ENCODE measurements at places on chromosomes 4 and X.

GRCh38 chr4:92101737-92102172 lies 202.0 kb upstream of the GRID2 start:
- no peak overlapping the region for H3K4me3 ChIP-seq
- DNase-seq = no peak
- no peaks in the 10 kb centered on the region for H3K36me3 ChIP-seq
- peaks cover 16% of the 10 kb centered on the region for H3K4me1 ChIP-seq
- H3K27me3 ChIP-seq = no peaks in the 10 kb centered on the region

DNA sequence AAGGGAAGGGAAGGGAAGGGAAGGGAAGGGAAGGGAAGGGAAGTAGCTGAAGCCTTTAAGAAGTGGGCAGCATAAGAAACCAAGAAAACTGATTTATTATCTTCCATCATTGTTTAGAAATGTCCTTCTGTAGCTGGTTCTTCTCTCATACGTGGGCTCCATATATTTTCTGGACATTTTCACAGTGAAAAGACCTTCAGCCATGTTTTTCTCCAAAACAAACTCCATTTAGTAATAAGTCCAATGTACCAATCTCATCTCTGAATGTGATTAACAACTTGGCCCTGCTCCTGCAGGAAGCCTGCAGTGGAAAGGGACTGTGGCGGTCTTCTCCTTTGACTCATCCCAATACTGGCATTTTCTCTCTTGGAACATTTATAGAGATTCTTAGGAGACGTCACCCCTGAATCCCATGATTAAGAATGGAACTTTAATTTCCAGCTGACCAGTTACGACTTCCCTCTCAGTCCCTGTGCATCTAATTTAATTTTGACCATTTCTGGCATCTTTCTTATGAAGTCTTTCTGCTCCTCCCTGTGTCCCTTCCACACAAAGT lies 96.6 kb upstream of the GUCY1A1 start:
- no peaks in the 10 kb centered on the region for H3K27me3 ChIP-seq
- no peaks in the 10 kb centered on the region for H3K4me1 ChIP-seq
- no peaks in the 10 kb centered on the region for H3K36me3 ChIP-seq
- H3K27ac ChIP-seq = no peak overlapping the region

DNA sequence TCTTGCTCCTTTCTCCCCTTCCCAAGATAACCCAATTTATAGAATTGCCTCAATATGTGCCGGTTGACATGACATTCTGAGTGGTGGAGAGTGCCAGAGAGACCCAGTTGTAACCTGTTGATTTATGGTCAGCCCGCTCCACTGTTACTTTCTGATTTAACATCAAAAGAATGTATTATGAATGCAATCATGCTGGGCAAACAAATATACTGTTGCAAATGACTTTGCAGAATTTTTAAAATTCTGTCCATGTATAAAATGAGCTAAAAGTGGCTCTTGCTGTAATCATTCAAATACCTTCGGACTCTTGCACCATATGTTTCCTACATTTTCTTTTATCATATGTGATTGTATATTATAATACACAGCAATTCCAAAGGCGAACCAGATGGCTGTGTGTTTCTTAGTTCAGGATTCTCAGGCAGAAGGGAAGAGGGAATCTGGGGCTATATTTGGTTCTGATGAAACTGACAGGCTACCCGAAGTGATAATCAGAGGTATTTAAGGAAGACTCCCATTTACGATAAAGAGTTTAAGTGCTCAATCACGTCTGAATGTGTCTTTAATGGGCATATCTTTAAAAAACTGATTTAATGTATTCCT lies 131.7 kb downstream of the CLCN4 start:
- H3K4me1 ChIP-seq = no peaks in the 10 kb centered on the region
- no peak overlapping the region for H3K4me3 ChIP-seq
- H3K27ac ChIP-seq = no peak overlapping the region
- H3K36me3 ChIP-seq = no peaks in the 10 kb centered on the region
- H3K27me3 ChIP-seq = no peaks in the 10 kb centered on the region

DNA sequence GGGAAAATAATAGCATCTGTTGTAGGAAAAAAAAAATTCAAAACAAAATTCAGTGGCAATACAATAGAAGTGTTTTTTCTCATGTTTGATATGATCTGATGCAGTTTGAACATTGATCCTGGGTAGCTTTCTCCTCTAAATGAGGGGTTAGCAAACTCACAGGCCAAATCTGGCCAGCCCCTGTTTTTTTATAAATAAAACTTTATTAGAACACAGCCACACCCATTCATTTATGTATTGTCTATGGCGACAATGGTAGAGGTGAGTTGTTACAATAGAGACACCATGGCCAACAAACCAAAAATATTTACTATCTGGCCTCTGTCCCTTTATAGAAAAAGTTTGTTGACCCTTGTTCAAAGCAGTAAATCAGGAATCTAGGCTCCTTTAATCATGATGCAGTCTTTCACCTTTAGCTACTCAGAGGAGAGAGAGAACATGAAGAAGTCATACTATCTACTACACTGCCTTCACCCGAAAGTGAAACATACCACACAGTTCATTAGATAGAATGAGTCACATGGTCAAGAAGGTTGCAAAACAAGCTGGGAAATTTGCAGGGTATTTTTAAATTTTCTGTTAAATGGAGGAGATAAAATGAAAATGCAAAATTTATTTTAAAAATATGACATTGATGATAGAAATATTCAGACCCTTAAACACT lies 186.6 kb upstream of the MAOA start:
- no peak overlapping the region for H3K4me3 ChIP-seq
- H3K4me1 ChIP-seq = no peaks in the 10 kb centered on the region
- no peaks in the 10 kb centered on the region for H3K36me3 ChIP-seq
- no peak overlapping the region for H3K27ac ChIP-seq

DNA sequence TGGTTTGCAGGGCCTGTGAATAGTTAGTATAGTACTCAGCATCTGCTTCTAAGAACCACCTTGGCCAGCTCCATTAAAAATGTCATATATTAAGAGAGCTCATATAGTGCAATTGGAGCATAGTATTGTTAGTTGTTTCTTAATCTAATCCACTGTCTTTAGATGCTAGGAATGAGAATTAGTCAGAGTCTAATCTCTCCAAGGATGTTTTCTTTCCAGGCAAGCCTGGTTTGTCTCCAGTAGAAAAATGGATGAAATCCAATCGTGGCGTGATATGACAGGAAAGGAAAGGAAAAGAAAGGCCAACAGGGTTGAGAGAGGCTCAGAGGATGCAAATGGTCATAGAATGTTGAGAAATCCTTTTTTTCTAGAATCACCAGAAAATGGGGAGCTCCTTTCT lies 15.0 kb upstream of the TMEM164 start:
- DNase-seq = no peak
- H3K27ac ChIP-seq = no peak overlapping the region
- H3K4me3 ChIP-seq = no peak overlapping the region
- H3K27me3 ChIP-seq = no peaks in the 10 kb centered on the region
- no peaks in the 10 kb centered on the region for H3K4me1 ChIP-seq

DNA sequence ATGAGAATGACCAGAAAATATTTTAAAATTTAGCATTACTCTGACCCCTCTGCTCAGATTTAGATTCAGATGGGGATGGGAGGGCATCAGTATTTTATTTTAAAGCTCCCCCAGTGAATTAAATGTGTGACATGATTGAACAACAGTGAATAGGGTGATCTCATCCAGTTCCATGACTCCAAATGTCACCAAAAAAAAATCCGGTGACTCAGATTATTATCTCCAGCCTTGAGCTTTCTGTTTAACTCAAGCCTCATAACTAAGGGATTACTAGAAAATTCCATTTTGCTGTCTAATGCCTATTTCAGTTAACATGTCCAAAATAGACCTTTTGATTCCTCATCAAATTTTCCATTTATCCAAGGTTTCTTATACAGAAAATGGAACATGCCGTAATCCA lies 121.8 kb upstream of the TMEM47 start:
- H3K4me1 ChIP-seq = no peaks in the 10 kb centered on the region
- no peak for DNase-seq
- H3K27me3 ChIP-seq = no peaks in the 10 kb centered on the region
- no peaks in the 10 kb centered on the region for H3K36me3 ChIP-seq

DNA sequence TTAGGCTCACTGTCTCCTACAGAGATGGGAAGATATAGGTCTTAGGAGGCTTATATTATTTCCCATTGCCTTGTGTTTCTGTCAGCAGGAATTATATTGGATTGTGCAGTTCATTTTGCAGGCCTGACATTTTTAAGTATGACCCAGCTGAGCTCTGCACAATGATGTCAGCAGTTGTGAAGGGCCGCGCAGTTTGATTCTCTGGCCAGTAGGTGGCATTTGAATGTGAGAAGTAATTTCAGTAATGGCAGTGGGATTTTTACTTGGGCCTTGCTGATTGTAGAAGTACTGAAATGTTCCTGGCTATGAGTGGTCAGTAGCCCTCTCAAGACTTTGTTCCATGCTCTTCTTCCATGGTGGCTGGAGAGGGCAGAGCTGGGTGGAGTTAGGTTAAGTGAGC lies 247.2 kb upstream of the MTMR8 start:
- no peaks in the 10 kb centered on the region for H3K4me1 ChIP-seq
- H3K36me3 ChIP-seq = no peaks in the 10 kb centered on the region
- H3K27me3 ChIP-seq = no peaks in the 10 kb centered on the region

DNA sequence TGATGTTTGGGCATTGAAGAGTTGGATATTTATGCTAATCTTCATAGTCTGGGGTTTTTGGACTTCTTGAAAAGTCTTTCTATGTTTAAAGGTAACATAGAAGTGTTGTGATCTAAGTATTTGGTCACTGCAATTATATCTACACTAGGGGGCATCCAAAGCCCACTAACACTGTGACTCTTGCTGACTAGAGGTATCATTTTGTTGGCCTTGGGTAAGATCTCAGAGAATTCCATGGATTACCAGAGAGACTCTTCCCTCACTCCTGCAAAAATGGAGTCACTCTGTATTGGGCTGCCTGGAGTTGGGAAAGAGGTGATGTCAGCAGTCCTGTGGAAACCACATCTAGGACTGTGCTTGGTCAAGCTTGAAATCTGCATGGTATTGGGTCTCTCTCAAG lies 1077.6 kb downstream of the FAM133A start:
- DNase-seq = no peak
- no peaks in the 10 kb centered on the region for H3K36me3 ChIP-seq
- H3K27ac ChIP-seq = no peak overlapping the region
- H3K4me3 ChIP-seq = no peak overlapping the region
- no peaks in the 10 kb centered on the region for H3K27me3 ChIP-seq

- no peak overlapping the region for H3K27ac ChIP-seq
- H3K27me3 ChIP-seq = no peaks in the 10 kb centered on the region
- H3K36me3 ChIP-seq = no peaks in the 10 kb centered on the region
Observed at GRCh38 chr4:174120446-174121295, 162.8 kb downstream of the FBXO8 start.

DNA sequence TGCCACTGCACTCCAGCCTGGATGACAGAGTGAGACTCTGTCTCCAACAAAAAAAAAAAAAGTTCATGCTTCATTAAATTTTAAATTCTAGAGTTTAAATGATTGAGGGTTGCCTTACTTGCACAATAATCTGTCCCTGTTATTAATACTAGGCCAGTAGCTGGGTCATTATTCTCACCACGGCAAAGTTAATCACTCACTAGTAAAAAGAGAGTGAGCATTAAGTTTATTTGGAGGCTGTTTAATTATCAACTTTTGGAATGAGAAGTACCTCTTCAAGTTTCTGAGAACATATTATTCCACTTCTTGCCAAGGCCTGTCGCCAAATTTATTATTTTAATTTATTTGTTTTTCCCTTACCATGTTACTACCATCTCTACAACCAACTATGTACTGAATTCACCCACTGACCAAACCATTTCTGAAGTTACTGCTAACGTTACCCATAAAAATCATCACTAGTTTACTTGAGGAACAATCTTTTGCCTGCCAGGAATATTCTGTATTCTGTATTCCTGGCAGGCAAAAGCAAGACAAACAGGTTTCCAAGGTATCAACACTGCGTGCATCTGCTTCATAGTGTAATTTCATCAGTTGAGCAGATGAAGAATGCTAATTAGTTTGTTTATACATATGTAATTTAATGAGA lies 26.5 kb downstream of the GUCY1A1 start:
- no peak overlapping the region for H3K27ac ChIP-seq
- no peak overlapping the region for H3K4me3 ChIP-seq
- H3K27me3 ChIP-seq = no peaks in the 10 kb centered on the region
- no peak for DNase-seq

DNA sequence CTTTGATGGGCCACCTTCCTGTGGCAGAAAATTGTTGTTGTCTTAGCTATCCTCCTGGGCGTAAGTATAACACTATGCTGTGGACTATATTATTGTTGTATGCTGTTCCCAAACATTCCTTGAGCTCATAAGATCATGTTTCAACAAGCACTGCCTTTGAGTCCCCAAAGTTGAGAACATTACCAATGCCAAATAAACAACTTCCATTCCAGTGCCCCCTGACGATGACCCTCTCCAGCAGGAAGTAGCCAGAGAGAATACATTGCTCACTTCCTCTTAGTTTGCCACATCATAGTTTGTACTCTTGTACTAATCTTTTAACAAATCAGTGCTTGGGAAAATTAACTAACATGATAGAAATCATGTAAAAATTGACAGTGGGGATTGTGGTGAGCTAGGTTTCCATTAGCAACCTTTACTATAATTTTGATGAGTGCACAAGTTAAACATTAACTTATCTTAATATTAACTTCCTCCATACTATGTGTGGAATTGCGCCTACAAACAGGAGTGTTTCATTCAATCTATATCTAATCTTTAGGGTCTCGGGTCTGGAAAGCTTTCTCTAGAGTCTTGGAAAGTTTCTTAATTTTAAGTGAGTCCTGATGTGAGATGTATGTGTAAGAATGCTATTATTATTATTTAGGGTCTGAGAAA lies 20.3 kb upstream of the DHX15 start:
- DNase-seq = no peak
- no peaks in the 10 kb centered on the region for H3K36me3 ChIP-seq
- H3K27me3 ChIP-seq = no peaks in the 10 kb centered on the region

DNA sequence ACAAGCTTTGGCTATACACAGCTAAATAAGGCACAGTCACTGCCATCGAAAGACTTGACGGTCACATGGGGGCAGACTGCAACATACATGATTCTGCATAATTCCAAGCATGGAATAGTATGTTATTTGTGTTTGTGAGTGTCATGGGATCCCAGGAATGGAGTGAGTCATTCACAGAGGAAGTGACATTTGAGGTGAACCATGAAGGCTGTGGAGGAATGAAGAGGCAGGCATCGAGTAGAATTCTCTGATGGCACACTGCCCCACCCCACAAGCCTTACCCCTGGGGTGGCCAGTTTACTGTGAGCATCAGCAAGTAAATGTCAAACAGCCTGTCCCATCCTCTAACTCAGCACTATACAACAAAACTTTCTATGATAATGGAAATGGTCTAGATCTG lies 619.7 kb downstream of the MID1IP1 start:
- no peaks in the 10 kb centered on the region for H3K27me3 ChIP-seq
- no peak for DNase-seq
- no peaks in the 10 kb centered on the region for H3K36me3 ChIP-seq
- H3K4me3 ChIP-seq = no peak overlapping the region
- no peaks in the 10 kb centered on the region for H3K4me1 ChIP-seq
- H3K27ac ChIP-seq = no peak overlapping the region

DNA sequence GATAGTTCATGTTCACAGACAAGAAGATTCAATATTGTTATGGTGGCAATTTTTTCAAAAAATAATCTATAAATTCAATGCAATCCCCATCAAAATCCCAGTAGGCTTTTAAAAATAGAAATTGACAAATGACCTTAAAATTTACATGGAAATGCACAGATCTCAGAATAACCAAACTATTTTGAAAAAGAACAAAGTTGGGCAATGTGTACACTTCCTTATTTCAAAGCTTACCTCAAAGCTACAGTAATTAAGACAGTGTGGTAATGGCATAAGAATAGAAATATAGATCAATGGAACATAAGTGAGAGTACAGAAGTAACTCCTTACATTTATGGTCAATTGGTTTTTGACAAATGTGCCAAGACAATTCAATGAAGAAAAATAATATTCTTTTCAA lies 39.0 kb downstream of the FRMD7 start:
- DNase-seq = no peak
- no peaks in the 10 kb centered on the region for H3K36me3 ChIP-seq
- H3K27me3 ChIP-seq = no peaks in the 10 kb centered on the region
- H3K4me3 ChIP-seq = no peak overlapping the region
- H3K4me1 ChIP-seq = no peaks in the 10 kb centered on the region
